ENCODE measurements at places on chromosomes 12 and 14.

- peak; percentile 67 for DNase-seq
Measured at GRCh38 chr12:123715195-123715594, 3.0 kb downstream of the ATP6V0A2 start.

- DNase-seq, result no peak
Measured at GRCh38 chr12:112891093-112892024, 15.4 kb upstream of the OAS1 start.

DNA sequence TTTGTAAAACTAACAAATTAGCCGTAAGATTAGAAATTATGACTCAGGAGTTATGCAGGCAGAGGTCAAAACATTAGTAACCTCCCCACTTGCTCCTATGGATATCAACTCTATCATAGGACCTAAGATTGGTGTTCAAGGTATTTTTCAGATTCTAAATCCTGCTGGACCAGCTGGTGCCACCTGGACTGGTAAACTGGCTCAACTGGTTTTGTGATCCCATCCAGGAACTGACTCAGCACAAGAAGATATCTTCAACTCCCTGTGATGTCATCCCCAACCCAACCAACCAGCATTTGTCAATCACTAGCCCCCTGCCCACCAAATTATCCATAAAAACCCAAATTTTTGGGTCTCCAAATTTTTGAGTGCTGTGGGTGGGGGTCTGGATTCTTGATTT, 98.1 kb upstream of the OR4E1 start:
- DNase-seq, result no peak

GRCh38 chr14:59360923-59361794, 104.0 kb downstream of the GPR135 start:
- DNase-seq, result no peak

DNA sequence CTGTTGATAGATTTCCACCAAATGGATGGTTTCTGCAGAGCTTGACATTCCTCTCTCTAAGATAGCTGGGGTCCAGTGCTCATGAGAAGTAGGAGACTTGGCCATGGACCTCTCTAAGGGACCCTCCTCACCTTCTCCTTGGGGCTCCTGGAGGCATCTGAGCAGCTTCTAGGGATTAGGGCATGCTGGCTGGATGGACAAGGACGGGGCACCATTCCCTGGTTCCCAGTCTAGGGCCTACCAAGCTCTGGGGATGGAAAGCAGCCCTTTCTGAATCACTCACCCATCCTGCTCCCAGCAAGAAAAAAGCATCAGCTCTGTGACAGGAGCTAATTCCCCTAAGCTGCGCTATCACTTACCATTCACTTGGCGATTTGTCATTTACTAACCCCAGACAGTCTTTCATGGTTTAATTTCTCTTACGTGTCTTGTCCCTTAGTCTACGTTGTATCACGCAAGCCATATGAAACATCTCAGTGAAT, 39.5 kb downstream of the VWF start:
- no peak for DNase-seq

DNA sequence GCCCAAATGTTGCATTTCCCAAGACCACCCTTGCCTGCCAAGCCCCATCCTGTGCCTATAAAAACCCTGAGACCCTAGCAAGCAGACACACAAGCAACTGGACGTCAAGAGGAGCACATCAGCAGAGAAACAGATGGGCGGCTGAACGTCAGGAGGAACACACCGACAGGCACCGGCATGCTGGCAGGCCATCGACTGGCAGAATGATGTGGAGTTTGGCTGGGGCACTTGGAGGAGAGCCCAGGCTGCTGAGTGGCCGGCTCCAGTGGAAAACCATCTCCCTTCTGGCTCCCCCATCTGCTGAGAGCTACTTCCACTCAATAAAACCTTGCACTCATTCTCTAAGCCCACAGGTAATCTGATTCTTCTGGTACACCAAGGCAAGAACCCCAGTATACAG, 130.1 kb downstream of the SLC41A2 start:
- DNase-seq, result no peak

DNA sequence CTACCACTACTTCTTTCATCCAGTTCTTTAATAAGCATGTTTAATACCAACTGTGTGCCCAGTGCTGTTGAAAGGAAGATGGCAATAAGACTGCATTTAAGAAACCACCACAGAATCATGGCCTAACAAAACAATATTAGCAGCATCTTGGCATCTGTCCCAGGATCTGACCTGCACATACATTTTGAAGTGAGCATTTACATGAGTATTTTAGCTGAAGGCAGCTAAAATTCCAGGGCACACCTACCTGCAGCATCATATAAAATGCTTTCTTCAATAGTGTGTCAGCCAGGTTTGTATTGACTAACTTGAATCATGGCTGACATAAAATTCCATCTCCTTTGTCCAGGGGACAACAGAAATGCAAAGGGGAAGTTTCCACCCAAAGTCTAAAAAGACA, 65.0 kb upstream of the ARHGAP5 start:
- DNase-seq, result no peak

- DNase-seq, result no peak
Measured at GRCh38 chr14:93375673-93376156, 28.7 kb downstream of the COX8C start.

- DNase-seq, result no peak
Measured at GRCh38 chr14:78316786-78317185, 146.6 kb downstream of the NRXN3 start.

DNA sequence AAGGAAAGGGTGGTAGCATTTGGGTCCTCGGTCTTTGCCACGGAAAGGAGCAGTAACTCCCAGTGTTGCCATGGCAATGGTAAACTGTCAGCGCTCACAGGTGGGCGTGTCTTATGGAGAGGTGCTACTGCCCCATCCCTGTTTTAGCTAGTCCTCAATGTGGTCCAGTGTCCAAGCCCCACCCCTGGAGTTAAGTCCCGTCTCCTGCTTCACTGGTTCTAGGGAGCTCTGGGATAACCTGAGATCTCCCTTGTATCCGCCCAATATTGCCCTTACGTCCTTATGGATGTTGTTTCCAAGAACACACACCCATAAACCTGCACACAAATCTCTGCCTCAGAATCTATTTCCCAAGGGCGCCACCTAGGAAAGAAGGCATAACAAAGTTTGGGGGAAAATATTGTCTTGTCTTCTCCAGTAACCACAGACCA, 64.2 kb downstream of the SPRING1 start:
- DNase-seq, result peak; percentile 31

DNA sequence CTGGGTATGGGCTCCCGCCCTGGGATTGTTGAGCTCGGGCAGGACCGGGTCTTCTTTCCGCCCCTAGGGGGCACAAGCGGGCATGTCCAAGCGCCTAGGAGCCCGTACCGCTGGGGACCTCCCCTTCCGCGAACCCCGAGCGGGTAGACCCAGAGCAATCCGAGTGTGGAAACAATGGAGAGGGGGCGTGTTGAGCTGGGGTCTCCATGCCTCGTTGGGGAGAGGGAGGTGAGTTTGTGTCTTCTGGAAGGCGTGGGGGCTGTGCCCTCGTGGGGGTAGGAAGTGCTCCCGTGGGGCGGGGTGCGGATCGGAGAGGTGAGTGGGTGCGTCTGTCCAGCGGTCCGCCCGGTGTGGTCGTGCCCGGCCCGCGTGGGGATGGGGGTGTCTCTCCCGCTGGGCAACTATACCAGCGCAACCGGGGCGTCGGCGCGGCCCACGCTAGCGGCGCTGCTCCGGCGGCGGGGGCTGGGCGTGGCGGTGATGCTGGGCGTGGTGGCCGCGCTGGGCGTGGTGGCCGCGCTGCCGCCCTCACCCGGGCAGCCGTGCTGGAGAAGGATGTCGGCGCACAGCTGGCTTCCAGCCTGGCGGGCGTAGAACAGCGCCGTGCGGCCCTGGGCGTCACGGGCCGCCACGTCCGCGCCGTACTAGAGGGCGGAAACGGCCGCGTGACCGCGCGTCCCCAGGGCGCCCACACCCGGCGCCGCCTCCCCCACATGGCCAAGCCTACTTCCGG, 12.2 kb downstream of the AGAP2 start:
- DNase-seq, result peak; percentile 33

DNA sequence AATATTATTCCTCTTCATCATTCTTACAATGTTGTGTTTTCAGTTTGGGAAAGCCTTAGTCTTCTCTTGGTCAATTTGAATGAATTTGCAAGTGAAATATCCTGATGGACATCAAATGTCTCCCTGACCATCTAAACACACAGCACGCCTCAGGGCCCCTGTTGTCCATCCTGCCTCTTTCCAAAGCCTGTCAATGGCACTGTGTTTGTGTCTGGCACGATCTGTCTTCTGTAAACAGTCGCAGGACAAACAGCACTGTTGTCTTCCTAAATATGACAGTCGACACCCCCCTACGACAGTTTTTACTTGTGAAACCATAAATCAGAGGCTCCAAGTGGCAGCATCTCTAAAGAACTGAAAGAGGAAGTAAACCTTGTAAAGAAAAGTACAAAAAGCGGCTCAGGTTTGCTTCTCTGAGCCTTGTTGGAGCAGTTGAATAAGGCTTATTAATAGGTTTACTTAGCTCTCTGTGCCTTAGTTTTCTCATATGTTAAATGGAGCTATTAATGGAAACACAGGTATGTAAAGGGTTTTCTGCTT, 285.8 kb downstream of the NRXN3 start:
- DNase-seq, result no peak

GRCh38 chr14:76203086-76204001, 51.6 kb downstream of the GPATCH2L start:
- DNase-seq, result peak; percentile 10

GRCh38 chr14:22271838-22272799, 316.9 kb downstream of the DAD1 start:
- DNase-seq, result peak; percentile 5

DNA sequence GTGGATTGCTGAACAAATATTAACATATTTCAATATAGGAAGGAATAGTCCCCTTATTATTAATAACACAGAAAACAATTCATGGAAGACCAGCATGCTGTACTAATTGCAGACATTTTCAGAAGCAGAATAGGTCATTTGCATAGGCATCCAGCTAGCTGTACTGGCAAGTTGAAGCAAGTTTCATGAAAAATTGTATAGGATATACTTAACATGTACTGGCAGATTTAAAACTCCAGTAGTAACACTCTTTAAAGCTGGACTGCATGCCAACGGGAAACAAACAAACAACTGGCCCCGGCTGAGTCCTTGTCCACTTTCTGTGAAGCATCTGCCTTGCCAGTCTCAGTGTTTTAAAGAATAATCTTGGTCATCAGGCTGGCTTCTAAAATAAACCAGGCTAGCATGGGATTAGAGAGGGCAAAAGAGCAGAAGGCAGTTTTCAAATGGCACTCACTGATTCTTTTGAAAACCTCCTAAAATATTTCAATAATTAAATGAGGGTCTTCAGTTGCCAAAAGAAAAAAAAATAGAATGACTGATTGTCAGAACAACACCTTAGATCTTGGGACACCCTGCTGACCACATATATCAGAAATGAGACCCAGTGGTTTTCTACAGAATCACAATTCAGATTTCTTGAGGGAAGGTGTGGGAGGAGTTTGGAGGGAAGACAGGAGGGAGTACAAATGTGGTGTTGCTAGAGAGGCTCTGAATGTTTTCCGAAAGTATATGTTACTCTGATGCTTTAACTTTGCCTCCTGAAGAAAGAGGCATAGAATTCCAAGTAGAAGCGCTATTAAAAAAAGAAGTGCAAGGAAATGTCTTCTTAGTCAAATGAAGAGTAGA, 122.5 kb upstream of the KRAS start:
- DNase-seq, result peak; percentile 67

- DNase-seq, result no peak
Measured at GRCh38 chr12:29725587-29726320, 58.0 kb downstream of the TMTC1 start.

DNA sequence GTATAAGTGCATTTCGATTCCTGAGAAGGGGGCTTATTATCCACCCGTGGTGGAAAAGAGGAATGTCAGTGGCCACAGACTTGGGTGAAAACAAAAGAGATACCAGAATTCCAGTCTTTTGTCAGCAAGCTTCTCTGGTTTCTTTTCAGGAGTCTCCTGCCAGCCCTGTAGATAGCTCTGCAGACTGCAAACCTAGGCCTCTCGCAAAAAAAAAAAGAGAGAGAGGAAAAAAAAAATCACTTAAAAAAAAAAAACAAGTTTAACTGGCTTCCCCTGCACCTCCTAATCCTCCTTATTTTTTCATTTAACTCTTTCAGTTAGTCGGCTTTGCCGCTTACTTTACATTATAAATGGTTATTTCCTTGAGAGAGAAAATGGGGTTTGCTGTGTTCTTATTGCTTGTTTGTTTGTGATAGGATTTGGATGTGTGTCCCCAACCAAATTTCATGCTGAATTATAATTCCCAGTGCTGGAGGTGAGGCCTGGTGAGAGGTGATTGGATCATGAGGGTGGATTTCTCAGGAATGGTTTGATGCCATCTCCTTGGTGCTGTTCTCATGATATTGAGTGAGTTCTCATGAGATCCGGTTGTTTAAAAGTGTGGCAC, 170.0 kb downstream of the BCL11B start:
- no peak for DNase-seq

- no peak for DNase-seq
Measured at GRCh38 chr12:53670308-53670707, 5.6 kb downstream of the ATP5MC2 start.

- DNase-seq, result no peak
Measured at GRCh38 chr12:12938541-12938940, 13.4 kb downstream of the GPRC5D start.

DNA sequence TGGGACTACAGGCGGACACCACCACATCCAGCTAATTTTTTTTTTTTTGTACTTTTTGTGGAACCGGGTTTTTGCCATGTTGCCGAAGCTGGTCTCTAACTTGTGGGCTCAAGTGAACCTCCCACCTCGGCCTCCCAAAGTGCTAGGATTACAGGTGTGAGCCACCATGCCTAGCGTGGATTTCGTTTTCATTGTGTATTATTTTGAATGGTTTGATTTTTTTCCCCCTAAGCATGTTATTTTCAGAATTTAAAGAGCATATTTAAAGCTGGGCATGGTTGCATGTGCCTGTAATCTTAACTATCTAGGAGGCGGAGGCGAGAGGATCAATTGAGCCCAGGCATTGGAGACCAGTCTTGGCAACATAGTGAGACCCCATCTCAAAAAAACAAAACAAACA, 13.1 kb downstream of the TMEM63C start:
- no peak for DNase-seq

- no peak for DNase-seq
Measured at GRCh38 chr14:54207075-54207474, 189.7 kb upstream of the CDKN3 start.

GRCh38 chr12:43306066-43306465, 245.9 kb downstream of the ADAMTS20 start:
- no peak for DNase-seq

DNA sequence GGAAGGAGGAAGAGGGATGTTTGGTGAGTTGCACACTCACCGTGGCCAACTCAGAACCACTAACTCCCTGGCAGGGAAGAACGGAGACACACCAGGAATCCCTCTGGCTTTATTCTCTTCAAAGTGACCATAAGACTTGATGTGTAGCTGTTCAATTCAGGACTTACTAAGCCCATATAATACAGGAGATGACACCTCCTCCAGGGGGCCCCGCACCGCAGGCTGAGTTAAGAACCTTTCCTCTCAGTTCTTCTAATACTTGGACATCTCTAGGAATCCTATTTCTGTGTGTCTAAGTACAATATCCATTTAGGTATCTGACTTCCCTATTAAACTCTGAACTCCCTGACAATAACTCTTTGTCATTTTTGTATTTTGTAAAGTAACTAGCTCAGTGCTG, 49.5 kb downstream of the DCAF4 start:
- DNase-seq, result no peak

Measured in activated CD4-positive, alpha-beta T cell treated with anti-CD3 and anti-CD28 coated beads, Interleukin-10, Interleukin-2, amounts not matched to agents 100 ng/mL and 50 ng/mL, durations not matched to agents 16 hours and 8 hours (primary cell).